CD4-positive, alpha-beta memory T cell (primary cell): ENCODE measurements at places on chromosomes 3 and 15. TPM values are rescaled to one million over a fixed set of nuclear protein-coding genes. Genes with fewer than 3 reads are reported as not detected.

- H3K36me3 ChIP-seq: no peaks in the 10 kb centered on the region
- H3K27ac ChIP-seq: no peak overlapping the region
- H3K4me1 ChIP-seq: peaks cover 67% of the 10 kb centered on the region
Measured at GRCh38 chr15:63895194-63895593, 61.4 kb upstream of the HERC1 start.

- H3K27ac ChIP-seq: no peak overlapping the region
- no peaks in the 10 kb centered on the region for H3K36me3 ChIP-seq
- no peaks in the 10 kb centered on the region for H3K4me1 ChIP-seq
- no peak for DNase-seq
- H3K4me3 ChIP-seq: no peak overlapping the region
Measured at GRCh38 chr3:46867550-46867898, 4.3 kb upstream of the MYL3 start.

GRCh38 chr3:41836360-41837134, 125.4 kb downstream of the ULK4 start:
- no peaks in the 10 kb centered on the region for H3K36me3 ChIP-seq
- no peak overlapping the region for H3K27ac ChIP-seq
- no peak for DNase-seq

- no peaks in the 10 kb centered on the region for H3K36me3 ChIP-seq
- H3K4me3 ChIP-seq: peak within 1 kb of the TSS; percentile 65
- H3K4me1 ChIP-seq: peaks cover 97% of the 10 kb centered on the region
- peak within 1 kb of the TSS; percentile 76 for H3K27ac ChIP-seq
Measured at GRCh38 chr3:112132975-112133448, at the start of gene GCSAM. TSS of gene GCSAM (minus strand) at chr3:112133248. CDS start at chr3:112133120, 128 bp downstream.

GRCh38 chr3:48636149-48636655, 941 bp upstream of the SLC26A6 start:
- H3K36me3 ChIP-seq: no peaks in the 10 kb centered on the region
- H3K27me3 ChIP-seq: no peaks in the 10 kb centered on the region
- peak overlapping the region; percentile 57 for H3K4me3 ChIP-seq
- peaks cover 18% of the 10 kb centered on the region for H3K4me1 ChIP-seq

DNA sequence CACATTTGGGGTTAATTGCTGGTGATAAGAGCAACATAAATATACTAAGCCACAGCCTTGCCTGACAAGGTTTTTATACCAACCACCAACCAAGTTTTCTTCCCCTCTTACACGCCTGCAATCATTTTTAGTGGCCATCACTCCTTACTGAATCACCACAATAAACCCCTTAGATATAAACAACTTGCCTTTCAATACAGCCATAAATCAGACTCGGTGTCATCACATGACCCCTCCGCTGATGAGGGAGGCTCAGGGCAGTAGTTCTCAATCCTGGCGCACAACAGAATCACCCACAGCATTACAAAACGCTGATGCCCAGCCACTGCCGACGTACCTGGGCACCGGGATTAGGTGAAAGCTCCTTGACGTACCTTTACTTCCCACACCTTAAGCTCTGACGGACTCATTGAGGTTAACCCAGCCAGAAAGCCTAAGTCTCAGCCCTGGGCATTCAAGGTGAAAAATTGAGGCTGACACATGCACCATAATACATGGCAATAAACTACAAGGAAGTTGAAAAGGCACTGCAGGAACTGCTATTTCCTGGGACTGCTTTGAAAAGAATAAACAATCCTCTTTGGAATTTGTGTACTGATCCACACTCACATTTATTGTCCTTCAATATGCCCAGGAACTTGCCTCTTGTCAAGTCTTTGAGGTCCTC, 17.1 kb downstream of the ADCY5 start:
- H3K4me1 ChIP-seq: no peaks in the 10 kb centered on the region
- H3K27me3 ChIP-seq: no peaks in the 10 kb centered on the region
- H3K36me3 ChIP-seq: no peaks in the 10 kb centered on the region
- no peak for DNase-seq

DNA sequence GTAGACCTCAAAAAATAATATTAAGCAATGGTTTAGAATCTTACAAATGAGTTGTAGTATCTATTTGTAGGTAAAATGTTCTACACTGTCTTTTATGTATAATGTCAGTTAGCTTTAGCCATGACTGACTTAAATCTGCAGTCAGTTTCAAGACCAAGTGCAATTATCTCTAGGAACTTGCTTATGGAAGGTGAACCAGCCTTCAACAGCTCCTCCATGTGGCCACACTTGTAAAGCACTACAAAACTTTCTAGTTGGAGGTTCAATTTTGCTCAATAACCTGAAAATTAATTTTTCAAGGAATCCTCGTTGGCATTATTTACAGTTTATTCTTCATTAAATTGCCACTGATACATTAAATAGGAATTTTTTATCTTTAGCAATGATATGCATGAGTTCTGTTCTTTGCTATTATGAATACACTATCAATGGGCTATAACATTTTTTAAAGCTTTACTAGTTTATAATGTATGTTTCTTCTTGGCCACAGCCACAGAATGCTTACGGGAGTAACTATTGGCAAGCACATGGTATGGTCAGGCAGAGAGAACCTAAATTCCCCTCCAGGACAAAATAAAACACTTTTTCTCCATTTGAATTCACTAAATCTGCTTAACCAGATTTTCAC, 315.3 kb upstream of the UBE2E2 start:
- no peaks in the 10 kb centered on the region for H3K4me1 ChIP-seq
- no peaks in the 10 kb centered on the region for H3K36me3 ChIP-seq
- H3K27me3 ChIP-seq: no peaks in the 10 kb centered on the region
- no peak for DNase-seq
- H3K4me3 ChIP-seq: no peak overlapping the region

DNA sequence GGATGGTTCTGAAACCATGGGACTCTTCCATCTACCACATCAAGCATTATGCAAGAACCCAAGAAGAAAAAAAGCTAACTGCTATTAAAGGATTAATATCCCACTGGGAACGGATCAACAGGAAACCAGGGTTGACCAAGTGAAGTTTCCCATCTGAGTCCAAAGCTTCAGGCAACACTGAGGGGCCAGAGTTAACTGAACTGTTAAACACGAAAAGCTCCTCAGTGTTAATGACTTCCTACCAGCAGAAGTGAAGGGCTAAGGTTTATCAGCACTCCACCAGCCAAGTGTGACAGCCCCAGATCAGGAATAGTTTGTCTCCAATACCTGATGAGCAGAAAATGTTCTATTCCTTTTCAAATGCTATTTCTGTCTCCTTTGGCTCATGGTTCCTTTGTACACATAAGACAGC, 36.7 kb downstream of the PTPN9 start:
- H3K27me3 ChIP-seq: no peaks in the 10 kb centered on the region
- H3K36me3 ChIP-seq: no peaks in the 10 kb centered on the region
- H3K4me1 ChIP-seq: peaks cover 14% of the 10 kb centered on the region
- H3K4me3 ChIP-seq: no peak overlapping the region

DNA sequence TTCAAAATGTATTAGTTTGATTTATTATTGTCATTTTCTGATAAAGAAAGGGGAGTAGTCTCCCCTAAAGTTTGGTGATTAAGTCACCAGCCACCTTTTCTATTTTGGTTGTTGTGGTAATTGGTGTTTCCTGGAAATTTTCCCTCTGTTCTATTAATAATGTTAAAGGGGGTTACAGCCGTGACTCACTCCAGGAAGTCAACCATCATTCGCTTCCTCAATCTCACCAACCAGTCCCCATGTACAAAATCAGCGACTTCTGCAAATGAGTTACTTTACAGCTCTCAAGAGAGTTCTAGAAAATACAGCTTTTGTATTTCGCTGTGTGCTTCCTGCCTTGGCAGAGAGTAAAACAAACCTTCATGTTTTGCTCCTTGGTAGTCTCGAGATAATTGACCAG, 285.1 kb downstream of the LPP start:
- no peak overlapping the region for H3K4me3 ChIP-seq
- H3K4me1 ChIP-seq: peaks cover 27% of the 10 kb centered on the region
- no peaks in the 10 kb centered on the region for H3K36me3 ChIP-seq
- peak; percentile 8 for DNase-seq

DNA sequence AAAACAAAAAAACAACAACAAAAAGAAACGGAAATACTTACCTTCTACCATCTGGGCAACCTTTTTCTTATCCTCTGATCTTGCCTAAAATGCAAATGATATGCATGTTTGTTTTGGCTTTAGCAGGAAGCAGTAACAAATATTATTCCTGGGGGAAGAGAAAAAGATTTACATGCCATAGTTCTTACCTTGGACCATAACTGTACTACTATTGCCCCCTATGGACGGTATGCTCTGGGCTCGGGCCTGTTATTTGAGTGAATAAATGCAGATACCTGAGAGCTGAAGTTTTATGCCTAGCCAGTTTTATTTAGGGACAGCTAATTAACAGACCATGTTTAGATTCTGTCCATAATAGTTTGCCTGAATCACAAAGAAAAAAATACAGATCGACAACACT, 12.6 kb upstream of the STARD5 start:
- no peaks in the 10 kb centered on the region for H3K4me1 ChIP-seq
- H3K27ac ChIP-seq: no peak overlapping the region
- no peaks in the 10 kb centered on the region for H3K27me3 ChIP-seq

- no peak for DNase-seq
- no peak overlapping the region for H3K4me3 ChIP-seq
- no peaks in the 10 kb centered on the region for H3K4me1 ChIP-seq
- H3K27me3 ChIP-seq: no peaks in the 10 kb centered on the region
Measured at GRCh38 chr15:98560338-98560737, 88.0 kb upstream of the IGF1R start.

DNA sequence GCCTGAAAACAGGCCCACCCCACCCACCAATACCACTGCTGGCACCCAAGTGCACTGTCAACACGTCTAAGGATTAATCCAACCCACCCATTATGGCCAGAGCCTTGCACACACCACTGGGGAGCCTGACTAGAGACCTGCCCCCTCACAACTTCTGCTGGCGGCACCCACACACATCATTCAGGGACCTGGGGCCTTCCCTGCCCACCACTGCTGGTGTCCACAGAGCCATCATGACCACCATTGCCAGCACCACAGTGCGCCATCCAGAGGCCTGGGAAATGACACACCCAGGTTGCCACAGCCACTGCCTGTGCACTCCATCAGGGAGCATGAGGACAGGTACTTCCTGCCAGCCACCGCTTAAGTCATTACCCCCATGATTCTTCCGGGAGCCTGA, 67.0 kb upstream of the IMPG2 start:
- no peaks in the 10 kb centered on the region for H3K36me3 ChIP-seq
- H3K27me3 ChIP-seq: no peaks in the 10 kb centered on the region
- no peak overlapping the region for H3K4me3 ChIP-seq
- H3K27ac ChIP-seq: no peak overlapping the region

DNA sequence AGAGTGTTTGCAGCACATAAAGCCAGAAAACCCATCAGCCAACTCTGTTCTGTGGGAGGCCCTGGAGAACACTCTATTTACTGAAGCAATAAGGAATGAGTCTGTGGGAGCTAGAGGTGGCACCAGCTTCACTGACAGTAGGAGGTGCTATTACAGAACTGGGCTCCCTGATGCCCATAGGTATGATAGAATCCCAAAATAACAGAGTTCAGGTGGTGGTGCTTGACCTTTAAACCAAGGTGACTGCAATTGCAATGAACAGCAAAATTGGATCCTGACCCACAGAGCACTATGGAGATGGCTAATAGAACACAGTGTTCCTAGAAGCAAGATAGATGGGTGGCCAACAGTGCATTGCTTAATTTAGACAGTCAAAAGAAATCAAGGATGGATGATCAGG, 95.4 kb upstream of the RNU6-1 start:
- H3K4me1 ChIP-seq: no peaks in the 10 kb centered on the region
- no peaks in the 10 kb centered on the region for H3K36me3 ChIP-seq
- H3K4me3 ChIP-seq: no peak overlapping the region
- no peak for DNase-seq
- no peaks in the 10 kb centered on the region for H3K27me3 ChIP-seq
- H3K27ac ChIP-seq: no peak overlapping the region

DNA sequence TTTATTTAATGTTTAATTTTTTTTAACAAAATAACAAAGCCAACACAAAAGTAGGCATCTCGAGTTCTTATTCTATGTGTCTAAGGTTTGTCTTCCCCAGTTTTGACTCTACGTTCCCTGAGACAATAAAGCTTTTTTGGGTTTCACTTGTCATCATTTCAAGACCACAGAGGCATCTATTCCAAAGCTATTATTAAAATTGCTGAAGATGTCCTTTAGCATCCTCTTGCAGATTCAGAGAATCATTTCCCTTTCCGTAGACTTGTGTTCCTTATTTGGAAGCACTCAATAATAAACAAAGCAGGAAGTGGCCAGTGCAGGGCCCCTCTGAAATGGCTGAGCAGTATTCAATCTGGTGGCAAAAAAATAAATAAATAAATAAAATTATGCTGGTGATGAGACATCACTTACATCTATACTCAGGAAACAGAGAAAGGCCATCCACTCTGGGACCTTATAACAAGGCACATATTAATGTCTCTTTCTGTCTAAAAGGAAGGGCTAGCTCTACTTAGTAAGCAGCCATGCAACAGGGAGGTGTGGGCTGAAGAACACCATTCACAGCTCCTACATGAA, 362.3 kb downstream of the WDR72 start:
- no peak overlapping the region for H3K27ac ChIP-seq
- no peaks in the 10 kb centered on the region for H3K36me3 ChIP-seq
- H3K4me1 ChIP-seq: no peaks in the 10 kb centered on the region
- H3K27me3 ChIP-seq: no peaks in the 10 kb centered on the region
- no peak overlapping the region for H3K4me3 ChIP-seq
- no peak for DNase-seq

DNA sequence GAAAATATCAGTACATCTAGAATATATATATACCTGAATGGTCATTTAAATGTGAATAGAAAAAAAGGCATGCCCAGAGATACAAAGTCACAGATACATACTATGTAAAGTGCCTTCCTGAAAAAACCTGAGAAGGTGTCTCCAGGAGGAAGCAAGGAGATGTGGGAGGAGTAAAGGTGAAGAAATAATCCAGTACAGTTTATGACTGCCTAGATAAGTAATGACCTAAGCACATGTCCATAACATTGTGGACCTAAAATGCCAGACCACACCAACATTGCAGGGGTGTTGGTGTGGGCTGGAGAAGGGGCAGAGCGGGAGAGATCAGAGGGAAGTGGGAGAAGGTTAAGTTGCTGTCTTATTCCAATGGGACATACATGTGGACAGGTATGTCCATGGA, 226.9 kb downstream of the ZNF621 start:
- no peak overlapping the region for H3K27ac ChIP-seq
- H3K4me3 ChIP-seq: no peak overlapping the region
- H3K27me3 ChIP-seq: no peaks in the 10 kb centered on the region
- no peaks in the 10 kb centered on the region for H3K4me1 ChIP-seq

- H3K4me3 ChIP-seq: no peak overlapping the region
- H3K4me1 ChIP-seq: no peaks in the 10 kb centered on the region
- H3K27me3 ChIP-seq: no peaks in the 10 kb centered on the region
- no peaks in the 10 kb centered on the region for H3K36me3 ChIP-seq
Measured at GRCh38 chr3:141143517-141143916, 88.1 kb upstream of the PXYLP1 start.

GRCh38 chr3:188853856-188854771, 317.7 kb upstream of the TPRG1 start:
- H3K27ac ChIP-seq: no peak overlapping the region
- H3K4me3 ChIP-seq: no peak overlapping the region
- H3K36me3 ChIP-seq: no peaks in the 10 kb centered on the region
- H3K4me1 ChIP-seq: no peaks in the 10 kb centered on the region
- no peaks in the 10 kb centered on the region for H3K27me3 ChIP-seq

Gene CILP
- 0.42 TPM for total RNA-seq

Gene GOLGA8S
- total RNA-seq: 0.30 TPM

Gene COPS2
- 55.5 TPM for total RNA-seq

Gene SLC6A20
- not detected for total RNA-seq

Gene NDUFB5
- total RNA-seq: 55.7 TPM

Gene PTPRG
- not detected for total RNA-seq

Gene MYO5A
- 36.6 TPM for total RNA-seq

Gene PPP1R14D
- not detected for total RNA-seq

Gene PFKFB4
- 2.6 TPM for total RNA-seq

Gene NANOGP8
- total RNA-seq: not detected

Gene SI
- total RNA-seq: not detected

Gene CGNL1
- not detected for total RNA-seq

Gene VWA5B2
- not detected for total RNA-seq
